ENCODE measurements at places on chromosomes 5 and 9.

GRCh38 chr9:130846487-130847305 lies 11.6 kb downstream of the ABL1 start:
- DNase-seq = peak; percentile 62

- DNase-seq = peak; percentile 32
Measured at GRCh38 chr9:131815970-131816873, 76.3 kb upstream of the RAPGEF1 start.

- peak; percentile 70 for DNase-seq
Measured at GRCh38 chr5:139246394-139246793, 47.1 kb upstream of the MATR3 start.

- DNase-seq = no peak
Measured at GRCh38 chr9:78041971-78042370, 10.4 kb upstream of the GNAQ start.

- no peak for DNase-seq
Measured at GRCh38 chr5:174563899-174564298, 160.5 kb upstream of the MSX2 start.

All from urothelium cell line (cell line).